NCI-H1436 treated with DMSO at 0.1 percent for 48 hours (cell line): ENCODE measurements at places on chromosomes 1 and 21.

GRCh38 chr21:36436829-36437744, 42.8 kb downstream of the CLDN14 start:
- DNase-seq, result no peak

DNA sequence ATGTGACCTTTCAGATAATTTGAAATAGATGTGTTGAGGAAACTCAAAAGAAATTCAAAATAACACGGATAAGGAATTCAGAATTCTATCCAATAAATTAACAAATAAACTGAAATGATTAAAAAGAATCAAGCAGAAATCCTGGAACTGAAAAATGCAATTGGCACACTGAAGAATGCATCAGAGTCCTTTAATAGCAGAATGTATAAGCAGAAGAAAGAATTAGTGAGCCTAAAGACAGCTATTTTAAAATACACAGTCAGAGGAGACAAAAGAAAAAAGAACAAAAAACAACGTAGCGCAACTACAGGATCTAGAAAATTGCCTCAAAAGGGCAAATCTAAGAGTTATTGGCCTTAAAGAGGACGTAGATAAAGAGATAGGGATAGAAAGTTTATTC, 99.6 kb upstream of the SAMSN1 start:
- DNase-seq, result no peak

DNA sequence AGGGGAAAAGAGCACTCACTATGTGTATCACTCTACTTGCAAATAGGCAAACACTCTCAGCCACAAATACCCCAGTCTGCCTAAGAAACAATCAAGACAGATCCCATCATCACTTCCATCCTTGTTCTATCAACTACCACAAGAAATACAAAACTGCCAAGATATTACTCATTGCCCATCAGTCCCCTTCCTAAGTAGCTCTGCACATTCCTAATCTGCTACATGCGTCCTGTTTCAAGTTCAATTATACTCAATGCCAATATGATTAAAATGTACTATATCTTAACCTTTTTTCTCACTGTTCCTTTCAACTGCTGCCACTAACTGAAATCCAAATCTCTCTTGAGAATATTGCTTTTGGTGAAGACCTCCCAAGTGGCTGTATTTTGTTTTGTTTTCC, 1688.4 kb downstream of the PLA2G4A start:
- no peak for DNase-seq

- no peak for DNase-seq
Observed at GRCh38 chr1:17890815-17891191, 135.7 kb downstream of the ACTL8 start.

- DNase-seq, result no peak
Observed at GRCh38 chr21:26852423-26852822, 7.2 kb upstream of the ADAMTS1 start.

GRCh38 chr1:221783437-221783836, 41.5 kb upstream of the DUSP10 start:
- no peak for DNase-seq

DNA sequence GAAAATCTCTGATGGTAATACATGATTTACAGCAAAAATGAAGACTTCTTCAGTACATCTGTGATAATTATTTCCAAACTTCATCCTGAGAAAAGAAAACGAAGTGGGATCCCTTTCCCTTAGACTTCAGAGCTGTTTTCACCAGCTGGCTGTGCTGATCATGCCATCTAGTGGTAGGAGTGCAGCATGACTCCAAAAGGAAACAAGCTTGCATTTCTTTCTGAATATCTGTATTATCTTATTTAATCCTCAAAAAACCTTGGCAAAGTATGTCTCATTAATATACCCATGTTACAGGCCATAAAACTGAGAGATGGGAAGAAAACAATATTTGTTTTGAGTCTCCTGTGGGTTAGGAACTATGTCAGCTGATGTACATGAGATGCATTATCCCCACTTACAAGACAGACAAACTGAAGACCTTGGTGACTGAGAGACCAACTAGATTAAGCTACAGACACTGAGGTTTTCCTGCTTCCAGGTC, 9.8 kb upstream of the GJA8 start:
- no peak for DNase-seq

- no peak for DNase-seq
Observed at GRCh38 chr1:1287288-1288110, 7.3 kb downstream of the SCNN1D start.

DNA sequence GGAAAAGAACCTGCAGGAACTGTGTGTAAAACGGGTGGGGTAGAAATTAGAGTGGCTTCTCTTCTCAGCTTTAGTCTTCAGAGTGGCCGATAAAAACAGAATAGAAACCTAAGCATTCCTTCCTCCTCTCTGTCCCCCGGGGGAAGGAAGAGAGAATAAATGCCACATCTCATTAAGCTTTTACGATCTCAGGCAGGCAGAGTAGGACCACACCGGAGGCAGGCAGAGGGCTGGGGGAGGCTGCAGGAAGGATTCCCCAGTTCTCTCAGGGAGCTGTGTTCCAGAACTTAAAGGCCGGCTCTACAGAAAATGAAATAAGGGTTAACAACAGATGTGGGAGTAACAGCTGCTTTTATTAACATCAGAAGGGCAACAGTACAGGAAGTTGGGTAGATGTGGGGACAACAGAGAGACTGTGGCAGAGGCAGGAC, 24.5 kb upstream of the MEF2D start:
- DNase-seq, result no peak

DNA sequence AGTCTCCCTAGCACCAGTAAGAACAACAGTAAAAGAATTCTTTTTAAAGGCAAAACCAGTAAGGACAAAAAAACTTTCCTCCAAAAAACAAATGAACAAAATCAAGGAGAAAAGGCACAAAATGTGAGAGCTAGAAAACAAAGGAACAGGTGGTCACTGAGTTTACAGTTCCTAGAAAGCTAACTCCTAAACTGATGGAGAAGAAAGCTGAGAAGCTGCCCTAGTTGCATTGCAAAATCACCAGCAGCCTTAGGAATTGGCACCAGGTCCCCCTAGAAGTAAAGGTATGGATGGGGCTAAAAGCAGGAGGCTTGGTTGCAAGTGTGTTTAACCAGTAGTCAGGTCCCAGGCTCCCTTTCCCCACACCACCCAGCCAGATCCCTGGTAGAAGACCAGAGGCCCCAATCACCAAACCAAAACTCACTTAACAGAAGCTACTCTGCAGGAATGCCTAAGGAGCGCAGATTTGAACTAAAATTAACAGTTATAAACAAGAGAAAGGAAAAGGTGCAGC, 47.6 kb downstream of the RAB3GAP2 start:
- no peak for DNase-seq

DNA sequence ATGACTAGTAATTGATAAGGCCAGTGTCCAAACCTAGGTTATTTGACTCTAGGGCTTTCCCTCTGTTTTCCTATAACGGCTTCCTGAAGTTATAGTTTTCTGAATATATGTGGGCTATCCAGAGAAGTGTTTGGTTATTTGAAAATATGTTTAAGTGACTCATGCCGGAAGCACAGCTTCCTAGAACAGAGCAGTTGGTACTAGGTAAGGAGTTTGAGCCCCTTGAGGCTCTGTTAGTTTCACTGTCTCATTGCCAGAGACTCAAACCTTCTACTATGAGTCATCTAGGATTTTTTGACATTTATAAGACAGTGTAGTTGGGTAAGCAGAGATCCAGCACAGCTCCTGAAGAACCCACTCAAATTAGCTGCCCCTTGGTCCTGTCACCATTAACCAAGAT, 27.1 kb upstream of the LEPR start:
- no peak for DNase-seq

DNA sequence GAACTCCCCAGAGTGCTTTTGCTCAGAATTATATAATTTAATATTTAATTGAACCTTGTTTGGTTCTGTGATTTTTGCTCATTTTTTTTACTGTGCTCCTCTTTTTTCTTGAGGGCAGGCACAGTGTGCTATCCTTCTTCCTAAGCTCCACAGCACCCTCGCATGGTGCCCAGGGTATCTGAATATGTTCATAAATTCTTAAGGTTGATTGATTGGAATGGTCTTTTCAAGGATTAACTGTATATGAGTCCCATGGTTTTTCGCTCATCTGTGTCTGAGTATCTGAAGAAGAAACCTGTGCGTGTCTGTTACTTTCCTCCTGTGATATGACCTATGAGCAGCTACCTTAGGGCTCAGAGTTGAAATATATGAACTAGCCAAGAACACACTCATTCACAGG, 393.7 kb downstream of the HLX start:
- DNase-seq, result no peak

GRCh38 chr1:230280054-230280795, 145.9 kb downstream of the PGBD5 start:
- no peak for DNase-seq

DNA sequence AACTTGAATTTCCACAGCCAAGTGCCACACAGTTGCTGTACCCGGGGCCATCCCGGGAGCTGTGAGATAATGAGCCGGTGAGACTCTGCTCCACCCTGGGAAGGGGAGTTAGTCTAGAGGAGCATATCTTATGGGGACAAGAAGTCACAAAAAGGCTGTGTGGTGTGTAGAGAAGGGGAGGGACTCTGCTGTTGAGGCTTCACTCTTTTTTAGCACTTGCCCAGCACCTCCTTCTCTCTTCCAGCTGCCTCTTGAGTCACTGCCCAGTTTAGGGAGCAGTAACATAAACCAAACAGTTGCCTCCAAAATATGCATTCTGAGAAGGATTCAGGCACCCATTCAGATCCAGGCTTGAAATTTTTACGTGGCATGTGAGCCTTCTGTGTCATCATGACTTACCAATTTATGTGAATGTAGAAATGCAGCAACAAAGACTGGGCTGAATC, 744 bp upstream of the WDR26 start:
- DNase-seq, result no peak

DNA sequence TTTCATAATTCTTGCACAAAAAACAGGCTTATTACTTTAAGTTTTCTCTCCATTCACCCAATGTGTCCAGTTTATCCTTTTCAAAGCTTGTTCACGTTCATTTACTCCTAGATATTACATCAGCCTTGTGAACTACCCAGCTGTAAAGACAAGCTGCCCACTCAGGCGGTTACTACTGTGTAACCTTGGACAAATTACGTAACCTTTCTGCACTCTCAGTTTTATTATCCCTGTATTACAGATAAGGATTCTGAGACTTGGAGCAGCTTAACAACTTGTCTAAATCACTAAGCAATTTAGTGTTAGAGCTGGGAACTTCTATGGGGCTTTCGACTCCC, 20.5 kb upstream of the LPAR3 start:
- DNase-seq, result no peak

- no peak for DNase-seq
Observed at GRCh38 chr1:172002725-172003345, 161.5 kb downstream of the DNM3 start.

- no peak for DNase-seq
Observed at GRCh38 chr1:30270461-30270860, 452.9 kb downstream of the MATN1 start.

DNA sequence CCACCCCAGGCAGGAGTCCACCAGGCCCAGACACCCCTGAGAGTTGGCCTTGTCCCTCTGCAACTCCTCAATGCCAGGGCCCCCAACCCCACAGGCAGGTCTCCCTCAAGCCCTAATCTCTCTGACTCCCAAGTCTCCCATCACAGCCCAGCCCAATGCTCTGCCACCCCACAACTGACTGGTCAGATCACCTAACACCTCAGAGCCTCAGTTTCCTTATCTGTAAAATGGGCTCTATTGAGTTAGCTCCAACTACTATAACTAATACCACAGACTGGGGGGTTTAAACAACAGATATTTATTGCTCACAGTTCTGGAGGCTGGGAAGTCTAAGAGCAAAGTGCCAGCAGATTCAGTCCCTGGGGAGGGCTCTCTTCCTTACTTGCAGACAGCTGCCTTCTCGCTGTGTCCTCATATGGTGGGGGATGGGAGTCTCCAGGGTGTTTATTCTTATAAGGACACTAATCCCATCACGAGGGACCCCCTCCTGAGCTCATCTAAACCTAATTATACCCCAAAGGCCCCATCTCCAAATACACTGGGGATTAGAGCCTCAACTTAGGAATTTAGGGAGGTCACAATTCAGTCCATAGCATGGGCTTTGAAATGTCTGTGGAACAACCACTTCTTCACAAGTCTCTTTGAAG, 34.9 kb upstream of the ZC3H12A start:
- DNase-seq, result no peak

GRCh38 chr1:14660801-14661200, 62.3 kb downstream of the KAZN start:
- no peak for DNase-seq

DNA sequence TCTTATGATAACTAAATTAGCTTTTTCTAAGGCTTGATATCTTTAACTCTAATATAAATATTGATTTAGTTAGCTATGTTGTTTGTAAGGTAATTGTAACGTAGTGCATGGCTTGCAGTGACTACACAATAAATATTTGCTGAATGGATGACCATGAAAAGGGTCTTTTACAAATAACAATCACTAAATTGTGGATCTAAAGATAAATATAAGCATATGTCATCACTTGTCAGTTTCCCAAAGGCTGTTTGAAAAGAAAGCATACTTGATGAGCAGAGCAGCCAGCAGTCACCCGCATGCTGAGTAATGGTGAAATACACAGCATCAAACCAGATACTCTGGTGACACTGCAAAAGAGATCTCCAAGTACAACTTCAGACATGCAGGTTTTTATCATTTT, 92.5 kb upstream of the FMN2 start:
- DNase-seq, result no peak

GRCh38 chr1:27816921-27817630, 13.5 kb upstream of the PPP1R8 start:
- DNase-seq, result no peak

DNA sequence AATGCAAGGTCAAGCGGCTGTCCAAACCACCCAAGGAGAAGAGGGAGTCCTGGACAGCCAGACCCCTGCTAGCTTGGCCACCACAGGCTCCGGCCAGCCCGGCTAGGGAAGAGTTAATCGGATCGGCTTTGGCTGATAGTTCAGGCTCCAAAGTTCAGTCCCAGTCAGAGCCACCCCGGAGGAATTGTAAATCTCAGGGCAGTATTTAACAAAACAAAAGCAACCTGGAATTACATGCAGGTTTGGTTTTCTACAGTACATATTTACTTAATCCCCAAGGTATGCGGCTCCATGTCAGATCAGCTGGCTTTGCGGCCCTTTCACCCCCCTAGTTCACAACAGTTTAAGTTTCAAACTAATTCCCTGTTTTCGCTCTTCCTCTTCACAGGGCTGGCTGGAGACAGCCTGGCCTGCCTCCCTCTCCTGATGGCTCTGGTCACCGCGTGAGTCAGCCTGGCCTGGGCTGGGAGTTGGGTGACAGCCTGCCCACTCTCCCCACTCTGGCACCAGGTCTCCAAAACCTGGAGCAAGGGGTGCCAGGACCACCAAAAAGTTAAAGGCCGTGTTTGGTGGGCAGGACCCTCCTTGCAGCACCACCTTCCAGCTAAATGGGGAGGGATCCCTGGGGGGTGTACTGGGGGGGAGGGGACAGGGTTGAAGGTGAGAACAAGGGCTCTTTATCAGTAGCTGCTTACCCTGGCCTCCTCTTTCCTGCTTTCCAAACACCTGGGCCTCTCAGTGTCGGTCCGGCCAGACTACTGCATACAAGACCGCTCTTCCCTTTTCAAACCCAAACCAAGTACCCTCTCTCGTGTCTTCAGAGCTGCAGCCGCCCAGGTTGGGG, 1.9 kb downstream of the DHRS3 start:
- DNase-seq, result no peak

- peak; percentile 82 for DNase-seq
Observed at GRCh38 chr1:225772323-225772768, 5.3 kb upstream of the SRP9 start.
